ENCODE measurements at places on chromosomes 16 and 17.

DNA sequence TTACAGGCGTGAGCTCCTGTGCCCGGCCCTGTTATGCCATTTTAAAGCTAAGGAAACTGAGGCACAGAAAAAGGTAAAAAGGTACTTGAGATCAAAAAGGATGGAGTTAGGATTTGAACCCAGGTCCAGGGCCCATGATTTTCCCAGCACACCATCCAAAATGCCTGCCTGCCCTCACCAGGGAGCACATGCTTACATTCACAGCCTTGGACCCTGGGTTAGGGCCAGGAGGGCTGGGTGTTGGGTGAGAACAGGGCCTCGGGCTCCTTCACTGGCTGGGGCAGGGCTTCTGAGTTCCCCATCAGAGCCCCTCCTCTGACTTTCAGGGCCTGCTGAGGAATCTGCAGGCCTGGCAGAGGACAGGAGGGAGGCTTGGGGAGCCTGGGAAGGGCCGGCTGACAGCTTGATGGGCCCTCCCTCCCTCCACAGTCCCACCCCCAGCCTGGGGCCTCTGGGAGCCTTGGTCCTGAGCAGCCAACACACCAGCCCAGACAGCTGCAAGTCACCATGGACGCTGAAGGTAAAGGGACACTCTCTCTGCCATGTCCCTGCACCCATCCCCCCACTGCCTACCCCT lies at the start of gene QPRT:
TSS of gene QPRT (plus strand) at position 490 of the 577 bp plus-strand sequence. CDS start at position 508, 18 bp downstream.
- no peak for DNase-seq

GRCh38 chr16:77383606-77384187 lies 51.1 kb downstream of the ADAMTS18 start:
- DNase-seq: no peak

DNA sequence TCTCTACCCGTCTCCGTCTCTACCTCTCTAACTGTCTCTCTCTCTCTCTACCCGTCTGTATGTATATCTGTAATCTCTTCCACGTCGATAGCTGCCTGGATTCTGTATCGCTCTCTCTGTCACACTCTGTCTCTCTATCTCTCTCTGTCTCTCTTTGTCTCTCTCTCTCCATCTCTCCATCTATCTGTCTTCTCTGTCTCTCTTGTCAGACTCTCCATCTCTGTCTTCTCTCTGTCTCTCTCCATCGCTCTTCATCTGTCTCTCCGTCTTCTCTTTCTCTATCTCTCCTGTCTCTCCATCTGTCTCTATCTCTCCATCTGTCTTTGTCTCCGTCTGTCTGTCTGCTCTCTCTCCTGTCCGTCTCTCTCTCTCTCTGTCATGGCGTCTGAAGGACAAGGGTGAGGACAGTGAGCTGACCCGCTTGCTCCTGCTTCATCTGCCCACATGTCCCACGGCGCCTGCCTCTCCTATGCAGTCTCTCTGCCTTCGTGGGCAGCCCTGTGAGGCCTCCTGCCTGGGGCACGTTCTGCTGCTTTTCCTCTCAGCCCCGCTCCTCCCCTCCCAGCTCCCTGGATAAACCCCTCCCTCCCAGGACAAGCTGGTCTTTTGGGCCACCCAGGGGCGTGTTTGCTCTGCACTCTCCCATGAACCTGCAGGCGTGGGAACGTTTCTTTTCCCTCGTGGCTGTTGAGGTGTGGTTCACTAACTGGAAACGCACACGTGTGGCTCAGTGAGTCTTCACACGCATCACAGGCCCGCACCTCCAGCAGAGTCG lies 18.9 kb downstream of the ACSF3 start:
- no peak for DNase-seq

DNA sequence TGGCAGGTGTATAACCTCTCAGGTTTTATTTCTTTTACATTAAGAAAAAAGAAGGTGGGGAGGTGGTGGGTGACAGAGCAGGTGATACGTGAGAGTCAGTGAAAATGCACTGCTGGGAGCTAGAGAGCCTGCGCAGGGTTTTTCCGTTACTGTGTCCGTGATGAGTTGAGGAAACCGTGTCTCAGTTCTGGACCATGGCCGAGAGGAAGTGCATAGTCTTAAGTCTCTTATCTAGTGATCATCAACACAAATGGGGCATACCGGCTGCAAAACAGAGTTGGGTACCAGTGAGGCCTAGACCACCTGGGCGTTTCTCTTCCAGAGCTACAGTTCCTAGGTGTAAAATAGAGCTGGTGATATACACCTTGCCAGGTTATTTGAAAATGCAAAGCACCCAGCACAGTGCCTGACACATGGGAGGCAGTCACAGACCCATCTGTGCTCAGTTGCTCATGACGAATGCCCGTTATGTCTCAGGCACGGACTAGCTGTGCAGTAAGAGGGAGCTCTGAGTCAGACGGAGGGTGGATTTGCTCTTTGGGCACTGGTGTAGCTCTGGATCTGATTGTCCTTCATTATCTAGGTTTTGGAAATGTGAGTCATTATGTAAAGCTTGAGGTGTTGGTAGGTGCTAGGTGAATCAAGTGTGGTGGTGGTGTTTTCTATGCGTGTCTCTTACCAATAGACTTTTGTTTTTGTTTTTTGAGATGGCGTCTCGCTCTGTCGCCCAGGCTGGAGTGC lies 60.9 kb downstream of the RPTOR start:
- no peak for DNase-seq

GRCh38 chr17:72898725-72899124 lies 193.8 kb downstream of the SLC39A11 start:
- DNase-seq: no peak

DNA sequence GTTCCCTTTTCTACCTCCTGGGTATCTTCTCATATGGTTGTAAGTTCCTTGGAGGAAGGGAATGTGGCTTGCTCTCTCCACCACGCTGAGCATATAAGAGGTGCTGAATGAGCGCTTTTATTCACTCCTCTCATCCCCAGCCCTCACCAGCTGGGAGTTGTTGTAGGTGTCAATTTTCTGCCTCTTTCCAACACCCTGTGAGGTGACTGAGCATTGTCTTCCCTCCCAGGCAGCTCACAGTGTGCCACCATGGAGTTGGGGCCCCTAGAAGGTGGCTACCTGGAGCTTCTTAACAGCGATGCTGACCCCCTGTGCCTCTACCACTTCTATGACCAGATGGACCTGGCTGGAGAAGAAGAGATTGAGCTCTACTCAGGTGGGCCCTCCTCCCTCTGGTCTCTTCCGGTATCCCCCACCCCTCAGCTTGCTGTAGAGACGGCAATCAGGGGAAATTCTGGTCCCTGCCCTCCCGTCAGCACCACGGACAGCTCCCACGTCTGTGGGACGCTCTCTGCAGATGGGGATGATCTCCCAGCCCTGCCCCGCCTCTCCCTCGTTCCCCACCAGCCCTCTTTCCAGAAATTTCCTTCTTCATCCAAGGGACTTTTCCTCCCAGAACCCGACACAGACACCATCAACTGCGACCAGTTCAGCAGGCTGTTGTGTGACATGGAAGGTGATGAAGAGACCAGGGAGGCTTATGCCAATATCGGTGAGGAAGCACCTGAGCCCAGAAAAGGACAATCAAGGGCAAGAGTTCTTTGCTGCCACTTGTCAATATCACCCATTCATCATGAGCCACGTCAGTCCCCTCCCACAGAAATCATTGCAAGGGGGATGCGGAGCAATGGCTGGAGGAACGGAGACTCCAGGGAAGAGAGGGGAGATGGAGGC lies 18.3 kb downstream of the CIITA start:
- peak; percentile 1 for DNase-seq

Measured in stimulated activated naive CD4-positive, alpha-beta T cell (primary cell).